Renal pelvis (tissue), 12 donors: ENCODE measurements at places on chromosomes 16 and 17. TPM values are rescaled to one million over a fixed set of nuclear protein-coding genes. Genes with fewer than 3 reads are reported as not detected.

GRCh38 chr17:11705111-11705510 is 106.8 kb downstream of the DNAH9 start:
- peak; percentile 19 for DNase-seq

DNA sequence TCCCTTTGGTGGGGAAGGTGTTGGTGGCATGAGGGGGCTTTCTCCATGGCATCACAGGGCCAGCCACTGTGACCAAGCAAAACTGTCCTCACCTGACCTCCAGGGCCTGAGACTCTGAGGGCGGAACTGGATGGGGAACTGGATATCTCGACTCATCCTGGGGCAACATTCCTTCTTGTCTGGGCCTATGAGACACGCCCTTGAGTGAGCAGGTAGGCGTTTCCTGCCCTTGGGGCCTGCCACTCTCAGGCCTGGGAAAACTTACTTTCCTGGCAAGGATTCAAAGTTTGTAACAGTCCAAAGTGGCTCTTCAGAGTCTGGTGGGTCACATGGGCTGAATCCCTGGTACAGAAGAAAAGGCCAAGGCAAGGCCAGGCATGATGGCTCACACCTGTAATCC is 9.6 kb downstream of the MT1X start:
- peak; percentile 57 for DNase-seq

DNA sequence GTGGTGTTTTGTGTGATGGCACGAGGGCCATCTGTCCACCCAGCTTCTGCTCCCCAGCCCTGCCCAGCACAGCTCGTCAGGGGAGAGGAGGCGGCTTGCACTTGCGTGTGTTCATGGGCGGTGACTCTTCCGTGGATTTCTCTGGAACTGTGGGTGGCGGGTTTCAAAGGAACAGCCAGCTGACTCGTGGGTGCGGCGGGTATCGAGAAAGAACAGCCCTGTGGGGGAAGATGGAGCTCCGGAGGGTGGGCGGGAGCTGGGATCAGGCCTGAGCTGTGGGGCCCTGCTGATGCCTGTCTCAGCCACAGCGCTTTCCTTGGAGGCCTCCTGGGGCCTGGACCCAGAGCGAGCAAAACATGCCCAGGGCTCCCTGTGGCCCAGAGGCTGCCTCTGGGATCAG is 13.2 kb downstream of the NAGPA start:
- no peak for DNase-seq

DNA sequence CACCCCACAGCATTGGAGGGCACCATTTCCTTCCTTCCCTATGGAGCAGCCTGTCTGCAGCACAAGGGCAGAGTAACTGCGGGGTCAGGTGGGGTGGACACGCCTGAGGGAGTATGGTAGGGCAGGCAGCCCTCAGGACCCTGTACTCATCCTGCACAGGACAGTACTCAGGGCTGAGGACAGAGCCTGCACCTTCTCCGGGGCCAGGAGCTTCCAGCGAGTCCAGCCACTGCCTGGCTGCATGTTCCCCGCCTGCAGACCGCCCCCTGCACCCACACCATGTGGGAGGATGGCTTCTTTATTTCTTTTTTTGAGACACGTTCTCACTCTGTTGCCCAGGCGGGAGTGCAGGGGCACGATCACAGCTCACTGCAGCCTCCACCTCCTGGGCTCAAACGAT is 47.6 kb upstream of the CDC42EP4 start:
- DNase-seq, result no peak

DNA sequence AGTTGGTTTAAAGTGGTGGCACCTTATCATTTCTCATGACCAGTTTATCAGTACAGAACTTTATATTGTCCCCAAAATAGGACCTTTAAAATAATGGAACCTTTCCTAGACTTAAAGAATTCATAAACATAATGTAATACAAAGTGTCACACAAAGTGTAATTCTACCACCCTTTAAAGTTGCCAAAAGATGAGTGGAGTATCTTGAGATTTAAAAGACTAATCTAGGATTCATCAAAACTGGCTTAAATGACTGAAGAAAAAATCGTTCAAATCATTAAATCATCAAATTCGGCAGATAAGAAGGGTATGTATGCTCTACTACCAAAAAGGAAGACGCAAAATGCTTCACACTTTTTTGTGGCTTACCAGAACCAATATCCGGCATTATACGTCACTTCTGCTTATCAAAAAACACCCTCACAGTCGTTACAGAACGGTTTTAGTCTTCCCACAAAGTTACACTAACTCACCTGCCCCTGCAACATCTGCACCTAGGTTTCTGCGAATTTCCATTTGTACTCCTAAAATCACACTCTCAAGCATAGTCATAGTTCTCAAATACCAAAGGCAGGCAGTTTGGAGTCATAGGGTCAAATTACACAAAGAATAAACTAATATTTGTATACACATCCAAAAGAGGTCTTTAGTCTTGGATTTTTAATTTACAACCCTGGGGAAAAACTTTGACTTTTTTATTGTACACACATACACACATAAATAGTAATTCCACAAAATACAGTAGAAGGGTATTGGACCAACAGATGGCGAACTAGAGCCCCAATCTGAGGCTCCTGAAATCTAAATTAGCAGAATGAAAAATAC is 1.4 kb upstream of the KANSL1 start:
- no peak for DNase-seq

The SLC35G6 gene
- polyA plus RNA-seq, result 0.52 TPM

DNA sequence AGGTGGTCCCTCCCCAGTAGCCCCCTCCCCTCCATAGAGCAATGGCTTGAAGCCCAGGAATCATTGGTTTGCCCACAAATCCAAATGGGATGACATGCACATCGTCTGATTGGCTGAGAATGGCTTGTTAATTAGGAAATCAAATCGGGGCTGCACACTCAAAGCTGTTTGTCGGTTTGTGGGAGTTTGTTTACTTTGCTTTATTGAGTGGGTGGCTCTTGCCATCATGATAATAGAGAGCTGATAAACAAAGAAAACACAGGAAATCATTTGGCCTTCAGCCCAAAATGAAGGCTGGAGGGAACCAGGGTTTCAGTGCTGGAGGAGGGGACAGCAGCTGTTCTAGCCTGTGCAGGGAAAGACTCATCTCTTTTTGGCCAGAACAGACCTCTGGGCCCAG is 316.3 kb downstream of the CBLN1 start:
- peak; percentile 11 for DNase-seq

DNA sequence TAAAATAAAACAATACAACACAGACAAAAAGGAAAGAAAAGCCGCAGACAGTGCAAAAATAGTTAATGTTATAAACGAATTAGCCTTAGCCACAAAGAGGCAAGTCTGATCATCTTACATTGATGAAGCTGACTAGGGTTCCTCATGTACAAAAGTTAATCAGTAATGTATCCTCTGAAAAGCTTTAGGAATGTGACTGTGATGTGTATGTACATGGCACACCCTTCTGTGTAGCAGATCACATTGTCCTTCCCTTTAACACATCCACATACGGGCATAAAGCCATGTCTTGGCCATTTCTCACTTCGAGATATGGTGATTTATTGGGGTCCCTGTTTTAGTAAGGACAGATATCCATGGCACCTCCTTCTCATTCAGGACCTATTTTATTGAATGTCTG is 1327.5 kb upstream of the CDH8 start:
- DNase-seq, result no peak

The ORMDL3 gene
- 94.8 TPM for polyA plus RNA-seq
